PC-9 (cell line): ENCODE measurements at places on chromosomes 7 and 10.

GRCh38 chr7:144782883-144783282, 53.0 kb downstream of the TPK1 start:
- DNase-seq, result no peak

GRCh38 chr7:131640686-131641085, 84.3 kb upstream of the PODXL start:
- no peak for DNase-seq

- DNase-seq, result no peak
Observed at GRCh38 chr7:22060197-22060596, 114.5 kb upstream of the CDCA7L start.

- DNase-seq, result no peak
Observed at GRCh38 chr7:75654855-75655254, 83.9 kb downstream of the HIP1 start.

GRCh38 chr7:68776326-68776725, 821.9 kb upstream of the AUTS2 start:
- DNase-seq, result no peak

- no peak for DNase-seq
Observed at GRCh38 chr10:78318305-78318704, 284.6 kb downstream of the RPS24 start.

DNA sequence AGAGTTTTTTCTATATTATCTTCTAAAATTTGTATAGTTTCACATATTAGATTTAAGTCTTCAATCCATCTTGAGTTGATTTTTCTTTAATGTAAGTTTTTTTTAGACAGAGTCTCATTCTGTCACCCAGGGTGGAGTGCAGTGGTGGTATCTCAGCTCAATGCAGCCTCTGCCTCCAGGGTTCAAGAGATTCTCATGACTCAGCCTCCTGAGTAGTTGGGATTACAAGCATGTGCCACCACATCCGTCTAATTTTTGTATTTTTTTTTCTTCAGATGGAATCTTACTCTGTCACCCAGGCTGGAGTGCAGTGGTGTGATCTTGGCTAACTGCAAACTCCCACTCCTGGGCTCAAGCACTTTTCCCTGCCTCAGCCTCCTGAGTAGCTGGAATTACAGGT, 143.4 kb upstream of the ZNF92 start:
- DNase-seq, result no peak

DNA sequence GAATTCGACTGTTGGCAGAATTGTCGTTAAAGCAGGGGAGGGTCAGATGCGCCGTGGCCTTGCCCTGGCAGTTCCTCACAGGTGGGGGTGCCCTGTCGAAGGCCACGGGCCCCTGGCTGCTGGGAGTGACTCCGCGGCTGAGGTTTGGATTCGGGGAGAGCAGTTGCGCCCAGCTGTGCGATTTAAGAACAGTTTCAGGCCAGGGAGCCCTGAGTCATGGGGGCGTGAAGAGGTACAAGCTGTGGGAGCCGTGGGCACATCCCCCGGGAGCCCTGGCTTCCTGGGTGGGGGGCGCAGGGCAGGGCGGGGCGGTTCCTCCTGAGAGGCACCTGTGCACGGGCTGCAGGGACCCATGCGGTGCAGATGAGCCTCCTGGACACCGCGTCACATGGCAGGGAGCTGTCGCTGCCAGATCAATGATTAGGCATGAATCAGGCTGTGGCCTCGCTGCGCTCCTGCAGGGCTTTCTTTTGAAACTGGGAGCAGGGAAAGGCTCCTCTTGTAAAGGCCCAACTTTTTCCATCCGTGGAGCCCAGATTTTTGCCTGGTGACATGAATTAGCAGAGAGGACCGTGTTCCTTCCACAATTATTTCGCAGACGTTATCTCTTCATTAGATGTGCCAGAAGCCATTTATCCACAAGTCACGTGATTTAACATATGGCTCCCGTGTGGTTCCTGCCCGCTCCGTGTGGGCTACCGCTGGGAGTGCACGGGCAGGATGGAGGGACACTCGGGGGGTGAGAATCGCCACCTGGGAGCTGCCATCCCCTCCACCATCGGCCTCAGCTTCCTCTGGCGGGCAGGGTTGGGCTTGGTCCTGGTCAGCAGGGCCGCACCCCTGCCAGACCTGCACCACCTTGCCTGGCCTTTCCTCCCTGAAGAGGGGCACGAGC, 918 bp downstream of the PWWP2B start:
- peak; percentile 33 for DNase-seq

- DNase-seq, result no peak
Observed at GRCh38 chr7:1144269-1144771, 15.7 kb downstream of the ZFAND2A start.

DNA sequence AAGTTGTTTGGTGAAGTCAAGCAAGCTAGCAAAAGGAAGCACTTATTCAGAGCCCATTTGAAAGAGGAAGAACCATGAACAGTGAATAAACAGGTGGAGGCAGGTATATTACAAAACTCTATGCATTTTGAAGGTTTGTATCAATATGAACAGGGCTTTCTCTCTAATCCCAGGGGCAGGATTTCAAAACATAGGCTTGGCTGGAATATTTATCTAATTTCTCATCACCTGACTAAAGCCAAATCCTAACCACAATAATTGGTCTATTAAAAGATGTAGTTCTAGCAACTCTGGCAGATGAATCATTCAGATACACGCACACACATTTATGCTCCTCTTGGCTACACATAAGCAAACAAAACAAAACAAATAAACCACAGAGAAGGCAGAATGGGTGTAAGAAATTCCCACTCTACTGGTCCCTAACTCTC, 554.4 kb downstream of the INHBA start:
- peak; percentile 34 for DNase-seq

GRCh38 chr10:93075369-93076221, 1.9 kb downstream of the CYP26A1 start:
- no peak for DNase-seq

GRCh38 chr7:80647436-80647835, 9.0 kb downstream of the CD36 start:
- DNase-seq, result no peak

DNA sequence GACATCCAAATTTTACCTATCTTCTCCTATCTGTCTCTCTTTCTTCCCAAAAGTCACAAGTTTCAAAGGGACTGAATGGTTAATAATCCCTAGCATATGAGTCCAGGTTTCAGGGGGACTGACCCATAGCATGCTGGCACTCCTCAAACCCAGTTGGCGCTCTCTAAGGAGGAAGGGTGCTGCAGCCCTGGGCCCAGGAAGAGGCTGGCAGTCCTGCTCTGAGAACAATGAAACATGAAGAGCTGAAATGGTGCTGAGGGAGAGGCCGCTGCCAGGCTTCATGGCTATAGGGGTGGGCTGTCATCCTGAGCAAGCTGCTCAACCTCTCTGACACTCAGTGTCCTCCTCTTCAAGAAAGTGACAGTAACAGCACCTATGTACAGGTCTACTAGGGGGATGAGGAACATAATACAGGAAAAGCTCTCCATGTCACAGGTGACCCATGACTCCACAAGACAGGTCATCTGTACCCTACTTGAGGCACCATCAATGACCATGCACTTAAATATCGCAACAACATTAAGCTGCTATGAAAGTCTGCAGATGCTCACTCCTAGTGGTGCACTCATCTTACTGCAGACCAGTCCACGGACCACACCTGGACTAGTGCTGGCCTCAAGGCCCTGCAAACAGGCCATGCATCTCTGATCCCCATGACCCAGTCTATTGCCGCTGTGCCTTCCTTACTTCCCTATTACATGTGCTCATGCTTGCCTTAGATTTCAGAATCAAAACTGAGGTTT, 17.0 kb downstream of the COBL start:
- no peak for DNase-seq

DNA sequence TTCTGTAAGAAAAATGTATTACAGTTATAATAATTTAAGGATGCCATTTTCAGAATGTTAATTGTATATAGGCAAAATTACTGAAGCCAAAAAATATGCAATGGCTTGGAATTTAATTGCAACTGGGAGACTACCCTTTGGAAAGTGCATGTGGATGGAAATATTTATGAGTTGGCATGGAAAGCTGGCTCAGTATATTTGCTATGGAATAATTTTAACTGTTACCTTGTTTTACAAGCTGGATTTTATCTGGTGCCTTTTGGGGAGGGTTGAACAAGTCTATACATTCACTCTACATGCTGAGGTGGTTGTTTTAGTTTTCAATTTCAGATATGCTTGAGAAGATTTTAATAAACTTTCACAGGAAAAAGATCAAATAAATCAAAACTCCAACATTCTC, 80.9 kb upstream of the ABCB5 start:
- DNase-seq, result no peak

GRCh38 chr10:35356725-35357092, 20.4 kb downstream of the CCNY start:
- DNase-seq, result no peak

- DNase-seq, result no peak
Observed at GRCh38 chr7:32515890-32516550, 20.7 kb downstream of the AVL9 start.

GRCh38 chr7:55538538-55538937, 33.8 kb downstream of the VOPP1 start:
- DNase-seq, result peak; percentile 98

GRCh38 chr10:49282306-49282705, 16.7 kb upstream of the C10orf71 start:
- DNase-seq, result no peak

DNA sequence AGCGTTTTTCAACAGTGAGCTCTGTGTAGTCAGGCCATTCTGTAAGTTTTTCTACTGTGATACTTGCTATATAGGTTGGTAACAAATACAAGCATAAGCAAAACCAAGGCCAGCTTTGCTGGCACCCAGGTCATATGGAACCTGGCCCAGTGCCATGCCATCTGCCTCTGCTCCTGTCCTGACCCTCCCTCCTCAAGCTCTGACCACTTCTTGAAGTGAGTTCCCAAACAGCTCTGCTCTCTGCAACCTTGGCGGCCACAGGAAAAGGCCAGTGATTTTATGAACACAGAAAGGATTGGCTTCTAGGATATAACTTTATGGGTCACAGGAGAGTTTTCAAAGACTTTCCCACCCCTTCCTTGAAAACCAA, 12.8 kb downstream of the NOD1 start:
- no peak for DNase-seq

- DNase-seq, result no peak
Observed at GRCh38 chr10:113301342-113301984, 251.4 kb upstream of the HABP2 start.

GRCh38 chr7:21767300-21767900, 178.3 kb downstream of the CDCA7L start:
- DNase-seq, result peak; percentile 87

- DNase-seq, result no peak
Observed at GRCh38 chr7:13946181-13946580, 43.3 kb downstream of the ETV1 start.

DNA sequence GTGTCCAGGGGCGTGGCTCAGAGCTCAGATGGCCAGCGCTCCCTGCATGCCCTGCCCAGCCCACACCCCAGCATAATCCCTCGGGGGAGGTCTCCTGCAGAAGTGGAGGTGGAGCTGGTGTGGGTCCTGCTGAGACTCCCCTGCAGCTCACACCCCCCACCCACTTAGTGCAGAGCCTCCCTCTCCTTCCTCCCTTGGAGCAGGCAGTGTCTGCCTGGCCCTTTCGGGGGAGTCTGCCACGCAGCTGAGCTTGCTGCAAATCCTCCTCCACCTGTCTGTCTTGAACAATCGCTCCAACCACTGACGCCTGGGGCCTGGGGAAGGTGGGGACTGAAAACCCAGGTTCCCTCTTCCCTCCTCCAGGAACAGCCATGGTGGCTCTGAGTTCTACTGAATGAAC, 219.7 kb upstream of the PPP2R2D start:
- DNase-seq, result no peak

DNA sequence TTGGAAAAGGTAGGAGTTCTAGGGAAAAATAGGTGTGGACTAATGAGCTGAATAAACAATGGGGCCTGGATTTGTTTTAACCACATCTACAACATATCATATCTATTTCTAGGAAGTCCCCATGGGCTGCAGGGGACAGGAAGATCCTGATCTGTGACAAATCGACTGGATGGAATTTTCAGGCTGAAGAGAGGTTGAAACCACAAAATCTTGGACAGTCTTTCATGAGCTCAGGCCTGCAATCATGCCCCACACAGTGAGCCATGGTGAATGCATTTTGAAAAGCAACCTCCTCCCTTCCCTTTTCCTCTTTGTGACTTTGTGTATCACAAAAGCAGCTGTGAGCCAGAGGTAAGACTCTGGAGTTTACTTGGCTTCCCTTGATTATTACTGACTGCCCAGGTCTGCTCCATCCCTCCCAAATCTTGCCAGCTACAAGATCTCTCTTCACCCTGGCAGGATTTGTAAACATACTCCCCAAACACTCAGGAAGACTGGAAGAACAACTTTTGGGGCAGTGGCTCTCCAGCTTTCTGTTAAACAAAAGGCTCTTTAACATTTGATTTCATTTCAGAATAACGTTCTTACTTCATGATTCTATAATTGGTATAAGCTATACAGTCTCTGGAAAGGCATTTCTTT, 66.4 kb downstream of the ASAH2B start:
- no peak for DNase-seq

DNA sequence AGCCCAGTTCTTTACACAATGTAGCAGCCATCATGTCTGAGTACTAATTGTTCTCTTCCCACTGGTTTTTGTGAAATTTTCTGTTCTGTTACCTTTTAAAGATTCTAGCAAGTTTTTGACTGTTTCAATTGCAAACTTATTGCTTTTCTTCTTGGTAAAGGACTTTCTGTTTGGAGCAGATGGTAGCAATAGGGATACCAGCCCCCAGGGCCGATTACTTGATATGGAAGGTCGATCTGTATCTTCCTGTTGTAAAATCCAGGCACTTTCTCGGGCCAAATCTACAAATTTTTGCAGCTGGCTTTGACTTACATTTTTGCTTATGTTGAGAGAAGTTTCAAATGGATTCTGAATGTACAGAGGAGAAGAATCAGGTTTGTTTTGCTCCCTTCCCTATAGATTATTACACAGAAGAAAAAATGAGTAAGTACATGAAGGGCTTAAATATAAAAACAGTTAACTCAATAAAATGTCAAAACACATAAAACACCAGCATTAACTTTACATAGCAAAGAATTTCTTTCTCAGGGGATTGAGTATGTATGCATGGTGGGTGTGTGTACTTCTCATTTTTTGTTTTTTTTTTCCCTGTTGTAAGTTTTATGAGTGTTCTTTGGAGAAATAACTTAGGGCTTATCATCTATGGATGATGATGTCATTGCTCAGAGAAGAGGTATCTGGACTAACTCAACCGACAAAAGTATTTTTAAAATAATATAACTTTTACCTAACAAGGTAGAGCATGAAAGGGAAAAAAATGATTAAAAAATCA, 35.3 kb downstream of the MTPAP start:
- no peak for DNase-seq

DNA sequence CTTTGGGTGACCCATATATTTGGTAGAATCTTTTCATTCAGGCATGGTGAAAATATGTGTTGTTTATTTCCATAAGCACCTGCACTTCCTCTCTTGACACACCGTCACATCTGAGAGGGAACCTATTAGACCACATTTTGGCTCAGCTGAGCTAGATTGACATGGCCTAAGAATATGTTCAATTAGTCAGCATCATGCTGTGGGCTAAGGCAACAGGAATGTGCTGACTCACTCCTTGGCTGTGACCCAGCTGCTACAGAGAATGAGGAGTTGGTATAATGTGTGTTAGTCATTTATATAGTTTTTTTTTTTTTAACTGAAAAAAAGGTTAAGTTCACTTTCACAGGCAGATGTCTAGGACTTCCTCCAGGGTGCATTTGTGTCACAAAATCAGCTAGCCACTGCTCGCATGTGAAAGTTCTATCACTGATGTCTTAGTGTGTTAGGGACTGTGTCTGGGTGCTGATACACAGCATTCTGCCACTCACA, 180.6 kb downstream of the SEMA3E start:
- DNase-seq, result peak; percentile 97
